Liver (tissue), 10 donors: ENCODE measurements at places on chromosomes 3 and 15. TPM values are rescaled to one million over a fixed set of nuclear protein-coding genes. Genes with fewer than 3 reads are reported as not detected.

GRCh38 chr3:55562700-55563099, 75.6 kb upstream of the WNT5A start:
- DNase-seq = no peak

DNA sequence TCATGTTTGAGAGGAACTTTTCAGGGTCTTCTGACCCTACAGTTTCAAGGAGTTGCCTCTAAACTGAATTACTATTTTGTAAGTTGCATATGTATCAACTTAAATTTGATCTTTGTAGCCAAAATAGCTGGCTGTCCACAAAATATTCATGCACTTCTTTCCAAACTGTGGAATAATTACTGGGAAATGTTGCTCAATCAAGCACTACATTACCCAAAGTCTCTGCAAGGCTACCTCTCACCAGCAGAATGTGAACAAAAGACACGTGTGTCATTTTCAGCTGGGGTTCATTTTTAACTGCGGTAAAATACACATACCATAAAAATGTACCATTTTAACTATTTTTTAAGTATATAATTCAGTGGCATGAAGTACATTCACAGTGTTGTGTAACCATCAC, 320.4 kb downstream of the CTNNB1 start:
- DNase-seq = no peak

Gene TMEM158
- total RNA-seq = 0.08 TPM

DNA sequence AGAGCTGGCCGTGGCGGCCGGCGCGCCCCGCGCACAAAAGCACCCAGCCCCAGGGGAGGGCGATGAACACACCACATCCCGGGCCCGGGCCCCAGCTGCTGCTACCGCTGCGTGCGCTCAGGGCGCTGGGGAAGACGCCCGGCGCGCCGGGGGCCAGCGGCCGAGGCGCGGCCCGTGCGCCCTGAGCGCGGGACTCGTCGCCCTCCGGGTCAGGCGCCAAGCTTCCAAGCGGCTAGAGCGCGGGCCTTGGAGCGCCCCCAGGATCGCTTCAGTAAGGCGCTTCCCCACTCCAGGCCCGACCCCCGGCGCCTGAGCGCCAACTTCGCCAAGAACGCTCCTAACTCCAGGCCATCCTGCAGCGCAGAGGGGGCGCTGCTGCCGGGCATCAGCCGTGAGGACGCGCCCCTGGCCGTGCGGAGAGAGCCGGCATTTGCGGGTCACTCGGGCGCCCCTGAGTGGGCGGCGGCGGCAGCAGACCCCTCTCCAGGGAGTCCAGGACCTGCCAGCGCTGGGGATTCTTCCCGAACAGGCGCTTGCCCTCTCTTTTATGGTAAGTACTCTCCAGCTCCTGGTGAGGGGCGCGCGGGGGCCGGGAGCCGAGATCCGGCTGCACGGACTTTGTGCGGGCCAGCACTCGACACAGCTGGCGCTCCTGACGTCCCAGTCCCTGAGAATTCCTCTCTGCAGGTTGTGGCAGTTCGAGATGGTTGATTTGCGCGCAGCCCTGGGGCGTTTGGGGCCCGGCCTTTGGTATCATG, 475 bp downstream of the SPSB4 start:
- no peak for DNase-seq
